ENCODE measurements at places on chromosomes 16 and 17.

DNA sequence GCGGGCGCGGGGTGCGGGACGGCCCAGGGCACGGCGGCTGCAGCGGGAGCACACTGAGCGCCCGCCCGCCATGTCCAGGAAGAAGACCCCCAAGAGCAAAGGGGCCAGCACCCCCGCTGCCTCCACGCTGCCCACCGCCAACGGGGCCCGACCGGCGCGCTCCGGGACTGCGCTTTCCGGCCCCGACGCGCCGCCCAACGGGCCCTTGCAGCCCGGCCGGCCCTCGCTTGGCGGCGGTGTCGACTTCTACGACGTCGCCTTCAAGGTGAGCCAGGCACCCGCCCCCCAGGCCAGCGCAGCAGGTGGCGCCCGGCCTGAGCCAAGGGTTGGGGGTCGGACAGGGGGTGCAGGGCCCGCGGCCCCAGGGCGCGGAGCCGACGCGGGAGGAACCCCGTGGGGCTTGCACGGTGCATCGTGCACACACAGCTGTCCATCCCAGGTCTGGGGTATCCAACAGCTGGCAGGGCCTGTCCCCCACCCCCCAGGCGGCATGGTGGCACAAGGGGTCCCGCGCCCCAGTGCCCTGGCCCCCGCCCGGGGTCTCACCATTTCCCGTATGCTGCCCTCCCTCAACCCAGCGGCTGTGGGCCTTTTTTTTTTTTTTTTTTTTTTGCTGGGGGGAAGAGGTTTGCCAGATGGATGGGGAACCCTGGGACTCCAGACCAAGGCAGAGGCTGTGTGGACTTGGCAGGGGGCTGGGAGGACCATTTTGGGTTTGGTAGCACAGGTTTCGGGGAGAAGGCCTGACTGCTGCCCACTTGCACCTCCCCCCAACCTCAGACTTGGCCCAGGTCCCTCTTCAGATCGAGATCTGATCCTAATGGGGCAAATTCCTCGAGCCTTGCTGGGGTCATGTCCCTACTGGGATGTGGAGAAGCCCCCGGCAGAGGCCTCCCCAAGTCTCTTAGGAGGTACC lies 547 bp downstream of the RAB26 start:
- DNase-seq, result no peak

GRCh38 chr16:12461971-12462370 lies 341.7 kb downstream of the CPPED1 start:
- no peak for DNase-seq

DNA sequence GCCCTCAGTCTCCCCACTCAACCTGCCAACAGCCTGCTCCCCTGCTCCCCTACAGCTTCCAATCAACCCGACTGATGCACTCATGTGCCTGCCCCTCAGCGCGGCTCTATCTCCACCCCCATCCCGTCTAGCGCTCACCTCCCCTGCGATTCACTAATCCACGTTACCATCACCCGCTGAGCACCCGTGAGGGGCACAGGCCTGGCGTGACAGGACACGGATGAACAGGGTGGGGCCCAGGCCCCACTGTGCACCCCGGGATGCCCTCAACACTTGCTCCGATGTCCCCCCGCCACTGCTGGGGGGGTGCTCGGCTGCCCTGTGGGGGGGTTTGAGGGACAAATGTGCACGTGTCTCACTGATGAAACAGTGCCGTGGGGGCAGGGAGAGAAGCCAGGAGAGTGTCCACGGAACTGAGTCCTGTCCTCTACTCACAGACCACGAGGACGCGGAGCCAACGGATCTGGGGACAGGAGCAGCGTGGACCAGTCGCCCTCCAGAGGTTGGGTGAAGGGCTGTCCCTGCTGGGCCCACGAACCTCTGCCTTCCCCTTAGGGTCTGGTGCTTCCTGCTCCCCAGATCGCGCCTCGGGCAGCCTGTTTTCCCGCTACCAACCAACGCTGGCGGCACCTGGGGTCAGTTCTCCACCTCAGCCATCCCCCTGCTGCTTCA lies 66.7 kb downstream of the RPH3AL start:
- no peak for DNase-seq

GRCh38 chr17:9020096-9020823 lies 1.1 kb upstream of the NTN1 start:
- DNase-seq, result no peak

GRCh38 chr17:76547183-76547641 lies 7.4 kb downstream of the PRCD start:
- peak; percentile 70 for DNase-seq

GRCh38 chr16:84277244-84277823 lies 17.3 kb upstream of the WFDC1 start:
- peak; percentile 72 for DNase-seq

DNA sequence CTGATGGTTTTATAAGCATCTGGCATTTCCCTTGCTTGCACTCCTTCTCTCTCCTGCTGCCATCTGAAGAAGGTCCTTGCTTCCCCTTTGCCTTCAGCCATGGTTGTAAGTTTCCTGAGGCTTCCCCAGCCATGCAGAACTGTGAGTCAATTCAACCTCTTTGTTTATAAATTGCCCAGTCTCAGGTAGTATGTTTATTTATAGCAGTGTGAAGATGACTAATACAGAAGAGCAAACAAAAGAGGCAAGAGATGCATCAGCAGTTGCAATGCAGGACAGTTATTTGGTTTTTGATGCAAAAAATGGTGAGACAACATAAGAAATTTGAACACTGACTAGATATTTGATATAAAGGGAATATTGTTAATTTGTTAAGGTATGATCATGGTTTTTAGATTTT lies 16.8 kb downstream of the TMEM100 start:
- DNase-seq, result no peak
